ENCODE measurements at places on chromosomes 7 and 10.

GRCh38 chr7:93148144-93148543 lies at the start of gene SAMD9L:
SAMD9L (minus strand) TSS chr7:93148385; CDS start chr7:93135971, 12,414 bp downstream.
- DNase-seq: no peak

GRCh38 chr10:78781251-78781913 lies 287.4 kb upstream of the ZMIZ1 start:
- DNase-seq: no peak

DNA sequence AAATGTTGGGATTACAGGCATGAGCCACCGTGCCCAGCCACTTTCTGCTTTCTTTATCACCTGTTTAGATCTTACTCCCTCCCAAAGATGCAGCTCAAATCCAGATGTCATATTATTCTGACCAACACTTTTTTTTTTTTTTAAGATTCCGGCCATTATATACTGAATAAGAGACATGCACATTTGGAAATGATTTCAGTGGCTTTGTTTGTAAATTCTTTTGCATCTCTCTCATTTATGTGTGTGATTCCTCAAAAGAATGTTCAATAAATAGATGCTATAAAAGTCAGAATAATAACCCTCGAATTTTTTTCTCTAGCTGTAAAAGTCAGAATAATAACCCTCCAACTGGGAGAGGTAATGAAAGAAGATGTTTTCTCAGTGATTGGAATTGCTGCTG lies 25.4 kb downstream of the HECW1 start:
- no peak for DNase-seq

GRCh38 chr10:104336821-104337467 lies 1.3 kb downstream of the ITPRIP start:
- DNase-seq: no peak

DNA sequence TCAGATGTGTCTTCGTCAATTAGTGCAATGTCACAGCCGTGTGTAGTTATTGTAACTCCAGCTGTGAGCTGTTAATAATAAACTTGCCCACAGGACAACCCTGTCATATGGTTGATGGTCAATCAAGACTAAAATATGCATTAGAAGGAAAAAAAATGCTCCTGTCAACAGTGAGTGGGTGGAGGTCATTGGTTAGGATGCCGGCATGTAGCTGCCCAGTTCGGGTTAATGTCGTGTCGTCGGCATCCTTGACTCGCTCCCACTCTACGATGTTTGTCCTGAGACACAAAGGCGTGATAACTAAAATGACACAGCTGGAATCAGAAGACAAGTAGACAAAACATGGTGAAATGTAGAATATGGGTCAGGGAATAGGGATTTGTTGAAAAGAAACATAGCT lies 442.8 kb upstream of the NPVF start:
- DNase-seq: no peak

- no peak for DNase-seq
These were observed 306.9 kb downstream of the FRMD4A start for GRCh38 chr10:14023673-14024328.
